ENCODE measurements at places on chromosomes 2 and 18.

GRCh38 chr2:143433251-143433650, 304.0 kb downstream of the ARHGAP15 start:
- DNase-seq = no peak

DNA sequence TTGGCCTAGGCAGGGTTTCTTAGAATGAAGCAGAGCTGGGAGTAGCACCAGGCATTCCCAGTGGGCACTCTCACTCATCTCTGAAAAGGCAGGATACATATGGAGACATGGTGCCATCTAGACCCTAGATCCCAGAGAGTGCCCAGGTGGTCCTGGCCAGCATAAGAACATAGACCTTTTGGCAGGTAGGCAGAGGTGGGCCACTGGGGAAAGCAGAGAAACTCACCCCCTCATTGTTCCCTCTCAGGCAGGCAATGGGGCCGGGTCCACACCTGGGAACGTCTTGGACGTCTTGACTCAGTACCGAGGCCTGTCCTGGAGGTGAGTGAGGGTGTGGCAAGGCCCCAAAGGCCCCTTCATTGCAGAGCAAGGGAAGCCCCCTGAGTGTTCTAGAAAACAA, 69.2 kb downstream of the PLB1 start:
- DNase-seq = no peak

- DNase-seq = no peak
Observed at GRCh38 chr2:199446996-199447576, 10.7 kb downstream of the SATB2 start.

GRCh38 chr2:74103763-74104162, 43.9 kb downstream of the BOLA3 start:
- no peak for DNase-seq

GRCh38 chr2:139946690-139947089, 1166.5 kb upstream of the NXPH2 start:
- DNase-seq = no peak

DNA sequence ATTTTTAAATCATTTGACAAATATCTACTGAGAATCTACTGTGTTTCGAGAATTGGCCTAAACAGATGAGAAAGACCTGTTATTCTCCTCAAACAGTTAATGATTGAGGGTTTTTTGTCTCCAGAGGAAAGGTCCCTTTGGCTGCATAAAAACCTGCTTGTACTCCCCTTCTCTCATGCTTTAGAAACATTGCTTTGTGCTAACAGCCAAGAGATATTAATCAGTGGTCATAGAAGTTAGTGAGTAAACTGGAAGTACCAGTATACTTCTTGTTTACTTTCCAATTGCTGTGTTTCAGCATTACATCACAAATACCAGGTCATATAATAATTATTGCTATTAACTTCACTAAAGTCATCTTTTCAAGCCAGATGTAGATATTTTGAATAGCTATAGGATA, 34.1 kb downstream of the ITGB6 start:
- DNase-seq = no peak

DNA sequence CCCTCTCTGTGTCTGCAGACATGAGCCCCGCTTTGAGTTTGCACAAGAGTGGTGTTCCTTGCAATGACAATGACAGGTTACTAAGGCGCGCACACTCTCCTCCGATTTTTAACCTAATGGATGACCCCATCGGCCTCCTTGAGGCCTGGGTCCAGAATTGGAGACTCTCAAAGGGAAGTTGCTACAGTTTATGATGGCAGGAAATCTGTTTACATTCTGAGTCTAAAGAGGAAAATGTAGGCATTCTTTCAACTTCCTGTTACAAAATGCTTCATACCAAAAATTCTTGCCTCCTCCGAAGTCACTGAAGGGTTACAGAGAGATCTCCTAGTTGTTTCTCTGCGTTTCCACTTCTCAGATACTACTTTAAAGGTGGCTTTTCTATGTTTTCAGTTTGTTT, 225.3 kb upstream of the AGAP1 start:
- DNase-seq = no peak

- DNase-seq = no peak
Observed at GRCh38 chr2:8408560-8409460, 273.0 kb upstream of the ID2 start.

DNA sequence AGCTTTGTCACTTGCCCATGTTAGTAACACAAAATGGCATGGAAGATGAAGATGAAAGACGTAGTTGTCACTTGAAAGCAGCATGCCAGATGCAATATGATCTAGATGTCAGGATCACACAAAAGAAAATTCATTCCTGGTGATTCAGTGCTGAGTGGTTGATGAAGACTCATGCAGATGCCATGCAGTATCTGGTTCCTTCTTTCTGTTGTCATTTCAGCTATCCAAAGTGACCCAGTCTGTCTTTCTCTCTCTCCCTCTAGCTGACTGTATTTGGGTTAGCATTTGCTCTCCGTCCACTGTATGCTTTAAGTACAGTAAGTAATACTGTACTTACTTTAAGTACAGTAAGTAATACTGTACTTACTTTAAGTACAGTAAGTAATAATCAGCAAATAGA, 50.4 kb downstream of the TTN start:
- DNase-seq = no peak

DNA sequence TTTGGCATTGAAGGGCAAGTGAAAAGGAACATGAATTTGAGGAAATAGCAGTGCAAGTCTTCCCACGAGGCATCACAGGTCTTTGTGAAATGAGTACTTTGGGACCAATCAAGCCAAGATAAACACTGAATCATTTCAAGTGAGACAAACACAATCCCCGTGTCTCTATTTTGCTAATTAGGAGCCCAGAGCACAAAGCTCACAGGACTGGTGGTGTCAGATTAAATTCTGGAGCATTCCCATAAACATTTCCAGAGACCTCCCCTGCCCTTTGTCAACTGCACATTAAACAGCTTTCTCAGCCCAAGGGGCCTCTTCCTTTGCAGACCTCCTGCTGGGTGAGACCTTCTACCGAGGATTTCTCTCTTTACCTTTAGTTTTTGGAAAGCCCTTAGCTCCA, 50.7 kb downstream of the DAPL1 start:
- DNase-seq = no peak

GRCh38 chr18:58531236-58531635, 97.7 kb downstream of the ALPK2 start:
- no peak for DNase-seq
